ENCODE measurements at places on chromosomes 7 and 10.

DNA sequence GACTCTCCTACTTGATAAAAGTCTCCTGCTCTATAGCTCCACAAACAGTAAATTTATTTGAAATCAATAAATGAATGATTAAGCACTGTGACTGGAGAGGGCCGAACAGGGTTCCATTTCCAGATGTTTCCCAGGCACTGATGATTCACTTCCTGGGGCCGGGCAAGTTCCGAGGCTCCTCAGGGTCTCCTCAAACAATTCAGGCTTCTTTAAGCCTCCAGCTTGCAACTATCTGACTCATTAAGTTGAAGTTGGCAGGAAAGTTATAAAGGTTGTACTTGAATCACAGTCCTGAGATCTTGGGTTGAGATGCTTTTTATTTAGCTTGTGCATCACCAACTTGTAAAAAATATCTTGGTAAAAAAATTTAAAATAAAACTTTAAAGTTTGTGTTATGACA lies 612.9 kb downstream of the DNAJB6 start:
- no peak for DNase-seq

- no peak for DNase-seq
These were observed 13.9 kb downstream of the CROT start for GRCh38 chr7:87359366-87359765.

GRCh38 chr7:54153462-54153861 lies 388.7 kb upstream of the VSTM2A start:
- no peak for DNase-seq

DNA sequence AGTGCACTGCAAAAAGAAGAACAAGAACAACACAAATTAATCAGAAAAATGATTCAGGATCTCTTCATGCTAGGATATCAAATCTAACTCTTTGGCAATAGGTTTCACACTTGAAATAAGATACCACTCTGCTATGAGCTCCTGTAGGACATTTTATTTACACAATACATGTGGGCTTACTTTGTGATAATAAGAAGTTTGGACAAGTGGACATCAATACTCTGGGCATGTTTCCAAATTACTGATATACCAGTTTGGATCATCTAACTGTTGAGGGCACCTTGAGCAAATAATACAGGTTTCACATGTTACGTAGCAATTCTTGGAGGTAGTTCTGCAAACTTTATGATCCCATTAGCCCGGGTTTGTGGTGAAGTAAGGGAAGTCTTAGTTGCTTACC lies 59.8 kb downstream of the CPVL start:
- DNase-seq, result no peak

DNA sequence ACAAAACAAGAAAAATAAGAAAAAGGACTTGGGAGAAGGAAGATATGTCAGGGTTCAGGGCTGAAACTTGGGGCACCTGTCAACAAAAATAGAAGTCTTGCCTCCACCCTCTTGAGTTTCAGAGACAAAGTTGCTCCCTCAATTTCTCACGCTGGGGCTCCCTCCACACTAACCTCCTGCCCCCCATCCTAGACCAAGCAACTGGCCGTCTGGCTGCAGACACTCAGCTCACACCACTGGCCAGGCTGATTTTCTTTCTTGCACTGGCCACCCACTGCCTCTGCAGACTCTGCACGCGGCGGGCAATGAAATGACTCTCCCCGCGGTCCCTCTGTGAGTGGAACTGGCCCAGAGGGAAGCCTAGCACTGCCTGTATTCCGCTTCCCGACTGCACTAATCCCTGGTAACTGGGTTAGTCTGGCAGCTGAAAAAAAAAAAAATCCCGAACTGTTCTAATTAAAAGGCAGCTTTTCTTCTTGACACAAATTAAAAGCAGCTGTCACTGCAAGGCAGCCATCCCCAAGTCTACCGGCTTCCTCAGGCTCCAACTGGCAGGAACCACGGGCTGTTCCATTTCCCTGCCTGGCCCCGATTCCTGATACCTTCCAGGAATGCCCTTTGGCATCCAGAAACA lies 83.5 kb downstream of the SPDYE5 start:
- no peak for DNase-seq

- DNase-seq, result no peak
These were observed 2.1 kb upstream of the ZNF117 start for GRCh38 chr7:64992971-64993370.

- DNase-seq, result no peak
These were observed 342.4 kb upstream of the GRM3 start for GRCh38 chr7:86301301-86301700.

DNA sequence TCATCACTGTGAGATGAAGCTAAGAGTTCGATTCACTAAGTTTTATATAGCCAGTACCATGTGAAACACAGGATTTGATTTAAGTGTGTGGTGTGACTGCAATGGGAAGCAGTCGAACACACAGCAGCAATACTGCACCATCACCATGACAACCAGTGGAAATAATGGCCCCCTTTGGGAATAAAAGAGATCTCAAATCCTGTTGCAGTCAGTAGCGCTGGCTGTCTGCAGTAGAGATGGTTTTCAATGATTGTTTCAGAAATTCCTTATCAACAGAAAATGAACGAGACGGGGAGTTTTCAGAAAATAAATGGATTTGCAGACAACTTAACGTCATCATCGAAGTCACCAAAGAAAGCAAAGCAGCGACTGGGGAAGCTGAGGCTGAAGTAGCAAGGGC lies 91.0 kb downstream of the PTPRE start:
- DNase-seq, result no peak

DNA sequence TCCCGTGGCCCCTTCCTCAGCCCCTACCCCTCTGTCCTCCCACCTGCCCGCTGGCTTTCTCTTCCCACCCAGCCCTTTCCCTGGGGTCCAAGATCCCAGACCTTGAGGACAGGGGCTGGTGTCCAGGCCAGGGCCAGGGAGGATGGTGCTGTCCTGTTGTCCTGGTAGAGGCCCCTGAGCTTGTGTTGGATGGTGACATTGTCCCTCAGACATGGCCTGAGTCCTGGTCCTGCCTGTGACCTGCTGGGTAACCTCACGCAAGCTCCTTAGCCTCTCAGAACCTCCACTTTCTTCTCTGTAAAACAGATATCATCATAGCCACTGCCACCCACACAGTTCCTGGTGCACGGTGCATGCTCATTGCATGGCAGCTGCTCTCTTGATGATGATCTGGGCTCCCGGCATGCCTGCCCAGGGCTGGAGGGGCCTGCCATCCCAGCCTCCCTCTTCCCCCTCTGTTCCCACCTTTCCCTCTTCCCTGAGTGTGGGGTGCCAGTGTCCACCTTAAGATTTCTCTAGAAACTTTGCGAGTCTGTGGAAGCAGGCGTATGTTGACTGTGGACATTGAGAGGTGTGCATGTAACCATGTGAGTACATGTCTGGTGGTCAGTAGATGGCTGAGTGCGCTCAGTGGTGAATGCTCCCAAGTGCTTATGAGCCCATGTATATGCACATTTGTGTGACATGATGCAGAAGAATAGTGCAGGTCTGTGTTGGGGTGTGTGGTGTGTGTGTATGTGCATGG lies 60.4 kb downstream of the NEURL1 start:
- no peak for DNase-seq

DNA sequence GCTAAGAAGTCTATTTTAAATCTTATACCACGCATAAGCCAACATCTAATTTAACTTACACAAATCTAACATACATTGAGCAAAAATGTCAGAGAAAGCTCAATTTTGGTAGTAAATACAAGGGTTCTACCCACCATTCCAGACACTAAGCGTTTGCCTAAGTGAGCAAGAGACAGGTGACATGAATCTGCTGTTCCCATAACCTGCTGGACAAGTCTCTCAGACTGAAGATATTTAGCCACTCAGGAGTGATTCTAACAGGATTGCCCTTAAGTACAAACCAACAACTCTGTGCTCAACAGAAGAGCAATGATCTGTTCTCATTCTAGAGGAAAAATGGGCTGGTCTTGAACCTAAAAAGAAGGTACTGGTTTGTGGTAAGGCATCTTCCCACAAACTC lies 18.8 kb downstream of the EZH2 start:
- DNase-seq, result no peak

DNA sequence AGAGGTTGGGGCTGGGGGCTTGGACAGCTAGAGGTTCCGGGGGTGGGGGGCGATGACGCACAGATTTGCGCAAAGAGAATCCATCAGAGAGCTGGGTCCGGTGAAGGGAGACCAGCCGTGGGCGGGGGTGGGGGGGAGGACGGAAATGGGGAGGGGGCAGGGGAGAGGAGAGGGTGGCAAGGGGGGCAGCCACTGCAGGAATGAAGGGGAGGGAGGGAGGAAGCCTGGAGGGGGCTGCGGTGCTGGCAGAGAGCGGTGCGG lies 1.2 kb upstream of the VGF start:
- no peak for DNase-seq

- no peak for DNase-seq
These were observed 25.0 kb downstream of the ZPBP start for GRCh38 chr7:50068026-50068425.

DNA sequence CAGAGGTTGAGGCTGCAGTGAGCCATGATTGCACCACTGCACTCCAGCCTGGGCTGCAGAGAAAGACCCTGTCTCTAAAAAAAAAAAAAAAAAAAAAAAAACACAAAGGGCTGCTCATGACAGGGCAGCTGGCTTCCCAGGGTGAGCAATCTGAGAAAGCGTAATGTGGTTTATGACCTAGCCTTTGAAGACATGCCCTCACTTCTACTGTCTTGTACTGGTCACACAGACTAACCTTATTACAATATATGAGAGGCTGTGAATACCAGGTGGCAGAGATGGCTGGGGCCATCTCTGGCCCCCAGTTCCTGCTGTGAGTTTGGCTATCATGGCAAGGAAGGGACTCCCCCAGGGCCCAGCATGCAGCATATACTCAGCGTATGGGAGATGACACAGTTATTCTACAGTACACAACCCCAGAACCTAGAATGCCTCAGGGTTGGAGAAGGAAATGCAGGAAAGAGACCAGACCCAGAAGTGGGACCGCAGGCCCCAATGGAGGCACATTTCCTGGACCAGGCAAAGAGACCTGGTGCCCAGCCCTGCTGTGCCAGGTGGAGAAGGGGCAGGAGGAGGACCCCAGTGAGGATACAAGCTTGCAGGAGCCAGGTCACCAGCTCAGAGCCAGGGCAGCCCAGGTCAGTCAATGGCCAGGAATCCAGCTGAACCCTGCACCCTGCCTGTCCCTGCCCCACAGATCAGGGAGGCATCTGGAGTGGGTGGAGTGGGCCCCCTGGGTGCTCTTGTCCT lies 26.3 kb downstream of the NPTX2 start:
- no peak for DNase-seq

GRCh38 chr10:99781734-99782429 lies 558 bp upstream of the ABCC2 start:
- no peak for DNase-seq

DNA sequence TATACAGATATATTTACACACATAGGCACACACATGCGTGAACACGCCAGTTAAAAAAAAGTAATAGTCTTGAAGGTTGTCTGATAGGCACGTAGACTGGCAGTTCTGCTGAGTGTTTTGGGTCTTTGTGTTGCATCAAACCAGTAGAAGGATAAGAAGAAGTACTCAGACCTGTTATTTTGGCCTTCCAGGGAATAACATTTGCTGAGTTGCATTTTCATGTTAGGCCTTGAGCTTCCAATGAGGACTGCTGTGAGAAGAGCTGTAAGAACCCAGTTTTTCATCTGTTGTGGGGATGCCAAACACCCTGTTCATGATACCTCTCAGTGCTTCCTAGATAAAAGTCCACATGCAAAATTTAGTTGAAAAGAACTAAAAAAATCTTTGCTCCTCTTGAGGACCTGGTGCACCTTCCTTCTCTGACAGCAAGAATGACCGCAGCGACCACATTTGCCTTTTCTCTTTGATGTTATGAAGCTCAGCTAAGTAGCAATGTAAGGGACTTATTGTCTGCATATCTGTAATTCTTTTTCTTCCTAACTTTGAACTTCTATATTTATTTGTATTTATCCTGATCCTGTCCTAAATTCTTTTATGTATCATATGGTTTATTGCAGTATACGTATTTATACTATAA lies 27.2 kb downstream of the HIPK2 start:
- no peak for DNase-seq

DNA sequence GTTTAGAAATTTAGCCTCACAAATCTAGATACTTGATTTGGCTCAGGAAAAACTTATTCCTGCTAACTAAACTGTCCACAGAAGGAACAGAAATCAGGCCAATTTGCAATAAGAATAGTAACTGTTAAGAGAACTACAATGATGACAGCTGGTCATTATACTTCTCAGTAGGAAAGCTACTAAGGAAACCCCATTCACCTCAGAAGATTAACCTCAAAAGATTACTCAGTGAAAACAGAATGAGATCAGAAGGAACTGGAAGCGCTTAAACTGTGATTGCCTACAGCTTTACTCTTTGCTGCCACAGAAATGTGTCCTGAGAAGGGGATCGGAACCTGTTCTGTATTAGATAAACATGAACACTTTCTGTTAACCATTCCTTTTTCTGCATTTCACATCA lies 24.3 kb upstream of the DNAJB12 start:
- no peak for DNase-seq

GRCh38 chr10:4070921-4071660 lies 286.1 kb upstream of the KLF6 start:
- no peak for DNase-seq

DNA sequence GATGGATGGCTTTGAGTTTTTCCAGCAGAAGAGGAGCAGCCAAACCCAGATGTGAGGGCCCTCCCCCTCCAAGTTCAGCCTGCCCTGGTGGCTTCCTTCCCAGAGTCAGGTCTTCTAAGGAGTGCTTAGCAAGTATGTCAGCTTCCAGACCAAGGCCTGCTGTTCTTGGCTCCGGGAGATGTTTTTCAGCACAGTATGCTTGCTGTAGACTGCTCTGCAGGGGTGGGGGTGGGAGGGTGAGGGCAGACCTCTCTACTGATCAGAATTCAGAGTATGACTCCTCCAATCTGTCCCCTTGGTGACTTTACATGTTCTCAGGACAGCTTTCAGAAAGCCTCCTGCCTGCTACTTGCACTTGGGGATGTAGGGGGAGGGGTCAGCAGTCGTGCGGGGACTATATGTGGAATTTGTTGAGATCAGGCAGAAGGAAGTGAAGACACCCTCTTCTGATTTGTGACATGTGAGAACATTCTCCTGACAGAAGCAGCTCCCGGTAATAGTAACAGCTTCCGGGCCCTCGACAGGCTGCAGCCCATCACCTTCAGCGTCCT lies 516.4 kb upstream of the ZMIZ1 start:
- DNase-seq, result no peak

- DNase-seq, result no peak
These were observed 517.8 kb upstream of the CELF2 start for GRCh38 chr10:10499839-10500238.

DNA sequence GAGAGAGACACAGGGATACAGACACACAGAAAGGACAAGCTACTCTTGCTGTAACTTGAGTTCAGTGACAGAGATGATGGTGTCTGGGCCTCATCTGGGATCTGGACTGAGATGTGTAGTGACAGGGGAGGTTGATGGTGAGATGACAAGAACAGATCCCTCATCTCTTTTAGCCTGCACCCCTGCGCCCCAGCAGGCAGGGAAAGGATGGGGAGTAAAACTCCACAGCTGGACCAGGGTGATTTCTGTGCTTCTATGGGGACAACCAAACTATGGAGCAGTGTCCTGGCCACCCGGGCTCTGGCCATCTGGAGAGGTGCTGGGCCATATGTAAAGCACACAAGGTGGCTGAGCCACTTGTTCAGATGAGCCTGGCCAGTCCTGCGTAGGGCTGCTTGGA lies 4.5 kb upstream of the LRRC18 start:
- peak; percentile 64 for DNase-seq

Measured in suprapubic skin (tissue), 4 donors.